ENCODE measurements at places on chromosomes 5 and 9. TPM values are rescaled to one million over a fixed set of nuclear protein-coding genes. Genes with fewer than 3 reads are reported as not detected.

The CD274 gene
- total RNA-seq, result 0.49 TPM

The FOXD4L5 gene
- total RNA-seq, result not detected

The GLDC gene
- total RNA-seq, result 14.8 TPM

The F2RL2 gene
- total RNA-seq, result 0.49 TPM

The ANAPC2 gene
- total RNA-seq, result 22.1 TPM
